ENCODE measurements at places on chromosomes 12 and 14.

DNA sequence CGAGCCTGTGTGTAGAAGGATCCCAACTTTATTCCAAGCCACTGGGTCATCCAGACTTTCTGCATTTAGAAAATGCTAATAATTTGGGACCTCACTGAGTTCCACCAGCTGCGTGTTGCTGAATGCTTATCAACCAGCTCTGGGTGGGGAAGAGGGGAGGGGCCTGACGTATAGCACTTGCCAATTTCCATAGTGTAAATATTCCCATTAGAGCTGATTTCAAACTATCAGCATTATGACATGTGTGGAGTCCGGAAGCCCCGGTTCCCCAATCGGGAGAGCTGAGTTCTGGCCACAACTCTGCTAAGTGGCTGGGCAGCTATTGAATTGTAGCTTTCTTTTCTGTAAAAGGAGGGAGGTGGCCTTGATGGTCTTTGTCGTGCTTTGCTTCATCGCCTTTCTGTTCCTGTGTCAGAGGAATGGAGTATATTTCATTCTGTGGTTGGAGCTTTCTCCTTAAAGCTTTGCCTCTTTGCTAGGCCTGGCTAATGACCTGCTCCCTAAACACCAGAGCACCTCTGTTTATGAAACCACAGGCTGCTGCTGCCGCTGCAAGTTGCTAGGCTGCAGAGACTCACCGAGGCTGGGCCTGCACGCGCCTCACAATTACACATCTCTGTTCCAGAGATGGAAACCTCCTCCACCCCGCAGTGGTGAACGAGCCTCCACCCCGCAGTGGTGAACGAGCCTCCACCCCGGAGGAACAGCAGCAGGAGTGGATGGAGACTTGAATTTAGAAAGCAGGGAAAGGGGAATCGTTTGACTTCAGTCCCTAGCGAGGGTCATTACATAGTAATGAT, 7.7 kb upstream of the BCL7A start:
- no peak for DNase-seq

GRCh38 chr14:77622366-77622961, 6.0 kb upstream of the SPTLC2 start:
- DNase-seq = no peak

GRCh38 chr12:16756833-16757555, 151.0 kb upstream of the LMO3 start:
- DNase-seq = no peak

- DNase-seq = no peak
Observed at GRCh38 chr14:77062261-77062660, 33.8 kb upstream of the IRF2BPL start.

GRCh38 chr14:57818511-57818910, 47.4 kb downstream of the SLC35F4 start:
- no peak for DNase-seq

- no peak for DNase-seq
Observed at GRCh38 chr12:20549108-20549719, 145.9 kb upstream of the SLCO1C1 start.

DNA sequence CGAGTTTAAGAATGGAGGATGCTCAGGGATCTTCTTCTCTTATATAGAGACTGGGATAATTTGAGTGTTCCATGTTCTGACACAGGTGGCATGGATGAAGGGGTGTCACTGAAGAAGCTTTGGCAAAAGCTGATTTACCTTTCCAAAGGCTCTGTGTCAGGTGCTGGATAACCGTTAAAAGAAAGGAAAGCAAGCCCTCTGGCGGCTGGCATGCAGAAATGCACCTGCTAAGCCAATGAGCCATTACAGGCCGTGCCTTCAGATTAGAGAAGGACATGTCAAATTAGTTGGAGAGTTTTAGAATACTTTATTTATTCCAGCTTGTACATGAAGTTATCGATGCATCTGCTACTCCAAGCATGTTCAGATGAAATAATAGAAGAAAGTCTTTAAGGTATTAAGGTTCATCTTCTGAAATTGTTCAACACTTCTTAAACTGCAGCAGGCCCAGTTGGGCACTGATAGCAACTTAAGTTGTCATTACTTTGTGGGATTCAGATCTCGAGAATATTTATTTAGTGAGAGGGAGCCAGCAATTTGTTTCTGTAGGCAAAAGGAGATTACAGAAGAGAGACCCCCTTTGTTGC, 678.2 kb downstream of the NRXN3 start:
- DNase-seq = no peak

GRCh38 chr12:49672301-49673217, 34.6 kb downstream of the FMNL3 start:
- no peak for DNase-seq

- no peak for DNase-seq
Observed at GRCh38 chr12:88775742-88776151, 195.5 kb upstream of the KITLG start.
